ENCODE measurements at places on chromosomes 5 and 9. TPM values are rescaled to one million over a fixed set of nuclear protein-coding genes. Genes with fewer than 3 reads are reported as not detected.

GRCh38 chr5:146027751-146028150 lies 77.6 kb downstream of the PLAC8L1 start:
- no peak for DNase-seq

DNA sequence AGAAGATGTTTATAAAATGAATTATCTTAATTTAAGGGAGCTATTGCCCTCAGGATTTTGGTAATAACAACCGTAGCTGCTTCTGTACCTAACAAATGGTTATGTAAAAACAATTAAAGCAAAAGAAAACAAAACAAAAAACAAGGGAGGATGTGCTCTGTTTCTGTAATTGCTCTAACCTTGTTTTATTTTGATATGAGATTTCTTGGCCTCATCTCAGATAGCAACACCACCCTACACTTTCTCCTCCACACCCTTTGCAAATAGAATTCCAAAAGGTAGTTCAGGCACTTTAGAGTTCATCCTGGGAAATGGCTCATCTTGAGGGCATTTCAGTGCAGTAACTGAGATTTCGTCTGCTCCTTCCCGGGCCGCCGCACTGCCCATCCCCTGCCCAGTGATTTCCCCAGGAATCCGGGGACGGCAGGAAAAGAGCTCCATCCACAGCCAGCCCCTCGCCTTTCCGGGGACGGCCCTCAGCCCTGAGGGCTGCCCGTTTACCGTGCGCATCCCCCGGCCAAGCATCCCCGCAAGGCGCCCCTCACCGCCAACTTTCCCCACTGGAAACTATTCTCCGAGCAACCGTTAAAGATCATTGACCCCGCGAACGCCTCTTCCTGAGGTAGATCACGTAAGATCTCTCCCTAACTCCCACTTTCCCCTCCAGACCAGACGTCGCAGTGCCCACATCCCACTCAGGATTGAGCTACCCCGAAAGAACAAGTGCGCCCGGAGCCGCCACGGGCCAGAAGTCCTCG lies 1.2 kb downstream of the FNBP1 start:
- no peak for DNase-seq

Gene LMX1B
- polyA plus RNA-seq, result not detected

- no peak for DNase-seq
Measured at GRCh38 chr9:114184071-114184470, 28.7 kb downstream of the COL27A1 start.

- DNase-seq, result no peak
Measured at GRCh38 chr9:137251194-137251461, at the start of gene STPG3. STPG3 (plus strand) TSS chr9:137251286; CDS start chr9:137251287, 1 bp downstream.

DNA sequence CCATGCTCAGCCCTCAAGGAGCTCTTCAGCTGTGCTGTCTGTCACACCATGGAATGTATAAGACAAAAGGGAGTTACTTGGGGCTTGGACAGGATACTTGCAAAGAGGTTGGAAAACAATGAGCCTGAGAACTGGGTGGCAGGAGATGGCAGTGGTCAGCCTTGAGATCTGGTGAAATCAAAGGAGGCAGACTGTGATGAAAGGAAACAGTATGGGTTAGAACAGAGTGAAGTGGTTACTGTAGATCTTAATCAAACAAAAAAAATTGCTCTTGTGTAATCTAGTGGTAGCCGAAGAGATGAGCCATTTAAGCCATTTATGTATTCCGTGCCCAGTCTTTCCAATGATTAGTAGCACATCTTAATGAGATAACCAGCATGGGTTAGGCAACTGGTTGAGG lies 142.2 kb downstream of the SV2C start:
- no peak for DNase-seq

- no peak for DNase-seq
Measured at GRCh38 chr5:126358525-126358924, 64.7 kb upstream of the GRAMD2B start.

Gene ADAMTS16
- polyA plus RNA-seq, result not detected

Gene REEP2
- 24.7 TPM for polyA plus RNA-seq

Gene FNIP1
- polyA plus RNA-seq, result 13.4 TPM

DNA sequence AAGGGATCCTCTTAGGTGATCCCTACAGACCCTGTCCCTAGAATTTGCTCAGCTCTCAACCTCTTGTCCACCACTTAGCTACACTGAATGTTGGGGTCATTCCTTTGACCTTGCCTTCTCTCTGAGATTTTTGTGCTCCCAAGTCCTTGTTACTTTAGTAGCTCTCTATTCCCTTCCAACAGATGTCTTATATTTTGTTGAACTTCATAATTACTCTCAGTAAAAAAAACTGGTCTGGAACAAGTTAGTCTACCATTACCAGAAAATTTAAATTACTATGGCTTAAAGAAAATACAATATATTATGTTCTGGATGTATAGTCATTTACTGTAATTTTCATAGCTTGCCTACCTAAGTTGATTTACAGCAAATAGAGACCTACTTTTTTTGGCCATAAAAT lies 23.5 kb upstream of the RANBP3L start:
- no peak for DNase-seq

DNA sequence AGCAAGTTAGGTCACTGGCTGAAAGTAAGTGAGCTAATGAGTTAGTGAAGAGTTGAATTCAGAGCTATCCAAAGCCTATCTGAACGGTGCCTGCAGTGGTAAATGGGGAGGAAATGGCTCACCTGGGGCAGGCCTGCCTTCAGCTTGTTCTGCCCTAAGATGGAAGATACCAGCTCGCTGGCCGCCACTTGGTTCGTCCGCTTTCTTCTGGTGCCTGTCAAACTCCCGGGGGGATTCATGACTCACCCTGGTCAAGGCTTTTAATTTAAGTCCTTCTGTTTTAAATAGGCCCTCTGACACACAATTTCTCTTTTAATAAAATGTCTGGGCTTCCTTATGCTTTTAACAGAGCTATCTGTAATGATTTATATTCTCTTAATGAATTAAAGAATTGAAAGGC lies 78.8 kb downstream of the CFAP90 start:
- no peak for DNase-seq

All from AG04450 (cell line).